ENCODE measurements at places on chromosomes 13 and 19.

GRCh38 chr19:32935629-32936028, 36.1 kb downstream of the CEP89 start:
- DNase-seq: no peak

- no peak for DNase-seq
Observed at GRCh38 chr19:19659646-19660245, 3.7 kb downstream of the ATP13A1 start.

- DNase-seq: no peak
Observed at GRCh38 chr13:37769078-37769477, 100.5 kb downstream of the TRPC4 start.

DNA sequence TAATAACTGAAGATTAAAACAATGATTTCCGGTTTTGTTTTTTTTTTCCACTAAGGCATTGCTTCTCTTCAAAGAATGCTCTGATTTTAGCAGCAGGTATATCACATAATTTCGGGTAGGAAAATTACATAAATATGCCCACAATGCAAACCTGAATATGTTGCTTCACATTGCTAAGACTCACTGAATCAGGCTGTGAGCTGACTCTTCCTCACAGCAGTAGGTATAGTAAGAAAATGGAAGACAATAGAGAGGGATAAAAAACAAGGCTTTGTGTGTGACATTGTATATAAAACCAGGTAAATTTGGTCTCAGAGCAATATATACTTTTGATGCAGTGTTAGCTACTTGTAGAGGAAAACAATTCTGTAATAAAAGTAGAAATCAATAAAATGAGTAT, 1355.0 kb downstream of the OLFM4 start:
- no peak for DNase-seq

DNA sequence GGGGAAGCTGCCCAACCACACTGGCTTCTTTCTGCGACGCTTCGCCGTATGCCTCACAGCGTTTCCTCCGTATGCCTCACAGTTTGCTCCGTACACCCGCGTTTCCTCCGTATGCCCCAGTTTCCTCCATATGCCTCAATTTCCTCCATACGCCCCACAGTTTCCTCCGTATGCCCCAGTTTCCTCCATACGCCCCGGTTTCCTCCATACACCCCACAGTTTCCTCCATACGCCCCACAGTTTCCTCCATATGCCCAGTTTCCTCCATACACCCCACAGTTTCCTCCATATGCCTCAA, 22.6 kb downstream of the GAS6 start:
- DNase-seq: no peak

- DNase-seq: no peak
Observed at GRCh38 chr19:5890099-5890498, 13.5 kb downstream of the NDUFA11 start.

DNA sequence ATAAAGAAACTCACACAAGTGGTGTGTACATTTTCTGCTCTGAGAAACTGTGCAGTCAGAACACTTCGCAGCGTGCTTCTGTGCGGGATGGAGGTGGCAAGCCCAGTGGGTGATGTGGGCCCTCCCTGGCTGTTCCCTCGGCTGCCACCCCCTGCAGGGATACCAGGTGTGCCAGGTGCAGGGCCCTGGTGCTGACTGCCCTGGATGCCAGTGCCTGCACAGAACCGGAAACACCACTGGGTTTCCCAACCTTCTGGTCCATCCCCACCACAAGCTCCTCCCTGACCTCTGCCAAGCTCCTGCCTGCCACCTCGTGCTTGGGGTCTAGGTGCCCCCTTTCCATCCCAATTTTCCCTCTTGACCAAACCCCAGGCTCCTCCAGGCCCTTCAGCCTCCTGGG, 81.9 kb upstream of the MCF2L start:
- DNase-seq: no peak

DNA sequence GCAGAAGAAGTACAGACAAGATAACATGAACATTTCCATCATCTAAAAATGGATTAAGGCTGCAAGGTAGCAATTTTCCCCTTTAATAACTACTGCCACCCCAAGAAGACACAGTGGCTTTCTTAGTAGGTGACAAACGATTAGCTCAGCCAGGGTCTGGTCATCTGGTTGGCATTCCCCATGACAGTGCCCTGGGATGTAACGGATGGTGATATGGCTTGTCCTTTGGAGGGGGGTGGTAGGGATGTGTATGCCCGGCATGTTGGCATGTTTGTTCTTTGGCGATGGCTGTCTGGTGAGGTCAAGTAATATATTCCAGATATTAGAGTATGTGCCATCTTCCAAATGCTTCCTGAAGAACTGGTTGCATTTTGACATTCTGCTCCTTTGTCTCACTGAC, 135.6 kb upstream of the ZNF536 start:
- no peak for DNase-seq

GRCh38 chr13:62250501-62251201, 835.0 kb upstream of the PCDH20 start:
- no peak for DNase-seq

DNA sequence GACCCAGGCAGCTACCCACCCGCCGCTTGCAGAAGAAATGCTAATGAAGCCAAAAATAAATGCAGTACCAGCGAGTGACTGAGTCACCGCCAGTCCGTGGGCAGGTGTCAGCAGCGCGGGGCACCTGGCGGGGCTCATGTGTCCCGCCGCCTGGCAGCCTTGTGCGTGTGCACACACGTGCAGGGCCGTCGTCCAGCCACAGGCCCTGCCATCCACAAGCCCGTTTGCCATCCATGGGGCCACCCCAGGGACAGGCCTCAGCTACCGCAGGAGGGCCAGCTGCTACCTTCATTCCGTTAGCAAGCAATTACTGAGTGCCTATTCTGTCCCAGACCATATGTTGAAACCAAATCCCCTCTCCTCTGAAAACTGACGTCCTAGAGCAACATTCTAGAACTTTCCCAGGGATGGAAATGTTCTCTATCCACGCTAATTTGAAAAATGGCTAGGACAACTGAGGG, 20.5 kb downstream of the NCAN start:
- no peak for DNase-seq

DNA sequence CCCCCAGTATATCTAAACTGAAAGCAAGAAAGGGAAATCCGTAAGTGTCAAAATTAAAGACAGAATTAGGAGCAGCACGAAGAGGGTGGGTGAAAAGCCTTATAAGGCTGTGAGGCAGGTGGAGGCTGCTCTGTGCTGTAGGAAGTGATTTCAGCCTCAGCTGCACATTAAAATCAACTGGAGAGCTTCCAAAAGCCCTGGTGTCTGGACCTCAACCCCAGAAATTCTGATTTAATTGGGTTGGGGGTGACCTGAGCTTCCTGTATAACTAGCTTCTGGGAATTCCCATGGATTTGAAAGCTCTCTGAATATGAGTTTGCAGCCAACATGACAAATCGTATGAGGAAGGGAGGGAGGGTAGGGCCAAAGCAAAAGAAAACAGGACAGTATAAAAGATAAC, 242.4 kb upstream of the TMTC4 start:
- no peak for DNase-seq

Measured in testis (tissue), 5 donors.